ENCODE measurements at places on chromosomes 1 and 21.

GRCh38 chr1:24822887-24823286 is 77.6 kb downstream of the CLIC4 start:
- peak; percentile 14 for DNase-seq

- DNase-seq: peak; percentile 55
These were observed 259.1 kb upstream of the USP24 start for GRCh38 chr1:55474168-55474786.

DNA sequence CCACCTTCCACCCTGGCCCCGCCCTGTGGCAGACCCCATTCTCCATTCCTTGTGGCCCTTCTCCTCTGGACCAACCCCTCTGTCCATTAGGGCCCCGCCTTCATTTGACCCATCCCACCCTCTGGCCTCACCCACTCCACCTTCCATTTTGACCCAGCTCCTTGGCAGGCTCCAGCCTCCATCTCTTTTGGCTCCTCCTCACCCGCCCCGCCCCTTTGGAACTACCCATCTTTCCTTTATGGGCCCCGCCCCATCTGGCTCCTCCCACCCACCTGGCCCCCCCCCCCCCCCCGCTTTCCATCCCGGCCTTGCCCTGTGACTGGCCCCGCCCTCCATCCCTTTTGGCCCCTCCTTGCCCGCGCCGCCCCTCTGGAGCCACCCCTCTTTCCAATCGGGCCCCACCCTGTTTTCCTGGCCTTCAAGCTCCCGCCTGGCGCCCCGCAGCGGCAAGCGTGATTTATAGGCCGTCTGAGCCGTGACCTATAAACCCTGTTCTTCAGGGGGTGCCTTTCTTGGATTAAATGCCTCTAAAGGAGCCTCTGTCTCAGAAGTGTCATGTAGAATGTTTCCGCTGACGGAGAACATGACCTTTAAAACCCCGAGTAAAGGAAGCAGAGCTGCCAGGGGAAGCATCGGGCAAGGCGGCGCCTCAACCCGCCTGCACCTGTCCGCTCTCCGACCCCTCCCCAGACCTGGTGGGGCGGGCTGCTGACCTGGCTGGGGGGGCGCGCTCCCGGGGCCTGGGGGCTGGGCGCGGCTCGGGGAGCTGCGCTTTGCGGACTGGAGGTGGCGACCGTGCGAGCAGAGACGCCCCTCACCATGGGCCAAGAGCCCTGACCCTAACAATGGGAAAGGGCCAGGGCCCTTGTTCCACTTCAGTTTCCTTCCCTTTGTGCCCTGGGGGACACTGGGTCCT is 178.0 kb downstream of the CAMTA1 start:
- no peak for DNase-seq

- DNase-seq: no peak
These were observed 520 bp downstream of the TMEM201 start for GRCh38 chr1:9589144-9589718.

- peak; percentile 72 for DNase-seq
These were observed 1.2 kb downstream of the NIPAL3 start for GRCh38 chr1:24416666-24417391.

DNA sequence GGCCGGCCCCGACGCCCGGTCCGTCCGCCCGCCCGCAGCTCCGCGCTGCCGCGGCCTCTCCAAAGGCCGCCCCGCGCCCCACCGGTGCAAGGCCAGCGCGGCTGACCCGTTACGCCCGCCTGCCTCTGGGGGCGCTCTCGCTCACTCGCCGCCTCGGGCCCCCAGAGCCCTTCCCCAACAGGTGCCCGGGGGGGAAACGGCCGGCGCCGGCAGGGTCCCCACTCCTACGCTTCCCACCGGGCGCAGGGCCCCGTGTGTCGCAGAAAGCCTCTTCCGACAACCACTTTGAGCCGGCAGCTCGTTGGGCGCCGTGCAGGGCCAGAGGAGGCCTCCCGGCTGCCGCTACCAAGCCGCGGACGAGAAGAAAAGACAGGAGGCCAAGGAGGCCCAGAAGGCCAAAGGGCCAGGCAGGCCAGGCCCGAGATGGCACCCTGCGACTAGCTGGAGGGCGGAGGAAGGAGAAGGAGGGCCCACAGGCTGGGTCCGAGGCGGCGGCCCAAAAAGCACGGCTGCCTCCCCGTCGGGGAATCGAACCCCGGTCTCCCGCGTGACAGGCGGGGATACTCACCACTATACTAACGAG is 64.9 kb upstream of the FCGR2A start:
- DNase-seq: no peak

- peak; percentile 50 for DNase-seq
These were observed 39.1 kb upstream of the WASF2 start for GRCh38 chr1:27528818-27529703.

DNA sequence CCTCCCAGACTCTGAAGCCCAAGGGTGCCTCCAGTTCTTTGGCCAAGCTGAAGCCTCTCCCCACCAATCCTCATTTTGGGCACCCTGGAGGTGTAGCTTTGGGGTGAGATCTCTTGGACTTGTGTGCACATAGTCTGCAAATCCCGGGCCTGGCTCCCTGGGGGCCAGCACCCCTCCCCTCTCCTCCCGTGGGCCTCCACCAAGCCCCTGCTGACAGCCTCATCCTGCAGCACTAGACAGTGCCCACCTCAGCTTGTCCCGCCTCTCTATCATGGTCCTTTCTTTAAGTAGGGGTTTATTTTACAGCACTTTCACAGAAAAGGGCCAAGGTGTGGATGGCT is 3.2 kb downstream of the GJC2 start:
- DNase-seq: no peak

DNA sequence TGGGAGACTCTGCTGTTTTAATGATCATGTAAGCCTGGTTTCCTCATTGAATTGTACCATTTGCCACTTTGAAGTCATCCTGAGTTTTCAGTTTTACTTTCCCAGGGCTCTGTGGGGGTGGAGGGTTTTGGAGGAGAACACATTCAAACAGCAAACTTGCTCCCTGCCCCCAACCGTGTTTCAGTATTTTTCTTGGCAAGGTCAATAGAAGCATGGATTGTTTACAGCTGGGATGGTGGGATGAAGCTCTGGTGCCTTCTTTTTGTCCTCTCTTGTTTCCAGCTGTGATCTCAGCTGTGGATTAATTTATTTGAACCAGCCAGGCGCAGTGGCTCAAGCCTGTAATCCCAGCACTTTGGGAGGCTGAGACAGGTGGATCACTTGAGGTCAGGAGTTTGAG is 54.3 kb upstream of the SERBP1 start:
- DNase-seq: peak; percentile 20

GRCh38 chr1:15323351-15323988 is 76.4 kb downstream of the FHAD1 start:
- DNase-seq: peak; percentile 69

DNA sequence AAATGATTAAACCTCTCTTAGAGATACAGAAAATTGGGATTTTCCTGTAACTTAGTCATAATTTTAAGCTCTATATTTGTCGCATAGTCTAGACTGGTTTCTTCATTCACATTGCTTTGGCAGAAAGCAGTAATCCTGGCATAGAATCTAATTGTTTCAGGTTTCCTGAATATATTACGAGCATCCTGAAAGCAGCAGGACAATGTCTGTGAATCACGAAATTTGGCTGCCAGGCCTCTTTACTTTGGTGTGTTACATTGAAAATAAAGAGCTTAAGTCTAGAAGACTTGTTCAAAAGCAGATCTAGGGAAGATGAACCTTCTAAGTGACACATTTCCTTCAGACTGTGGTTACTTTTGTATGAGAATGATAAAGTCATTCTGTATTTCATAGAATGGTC is 72.2 kb downstream of the TDRD5 start:
- no peak for DNase-seq

DNA sequence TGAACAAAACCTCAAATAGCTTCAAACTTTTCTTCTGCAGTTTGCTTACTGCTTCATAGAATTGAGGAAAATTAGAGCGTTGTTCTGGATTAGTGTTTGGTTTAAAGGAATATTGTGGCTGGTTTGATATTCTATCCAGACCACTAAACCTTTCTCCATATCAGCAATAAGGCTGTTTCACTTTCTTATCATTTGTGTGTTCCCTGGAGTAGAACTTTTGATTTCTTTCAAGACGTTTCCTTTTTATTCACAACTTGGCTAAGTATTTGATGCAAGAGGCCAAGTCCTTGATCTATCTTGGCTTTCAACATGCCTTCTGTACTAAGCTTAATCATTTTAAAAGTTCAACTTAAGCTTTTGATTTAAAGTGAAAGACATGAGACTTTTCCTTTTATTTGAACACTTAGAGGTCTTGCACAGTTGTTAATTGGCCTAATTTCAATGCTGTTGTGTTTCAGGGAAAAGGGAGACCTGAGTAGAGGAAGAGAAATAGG is 359.1 kb downstream of the S1PR1 start:
- DNase-seq: no peak

GRCh38 chr1:112807117-112807516 is 92.0 kb upstream of the PPM1J start:
- DNase-seq: no peak

DNA sequence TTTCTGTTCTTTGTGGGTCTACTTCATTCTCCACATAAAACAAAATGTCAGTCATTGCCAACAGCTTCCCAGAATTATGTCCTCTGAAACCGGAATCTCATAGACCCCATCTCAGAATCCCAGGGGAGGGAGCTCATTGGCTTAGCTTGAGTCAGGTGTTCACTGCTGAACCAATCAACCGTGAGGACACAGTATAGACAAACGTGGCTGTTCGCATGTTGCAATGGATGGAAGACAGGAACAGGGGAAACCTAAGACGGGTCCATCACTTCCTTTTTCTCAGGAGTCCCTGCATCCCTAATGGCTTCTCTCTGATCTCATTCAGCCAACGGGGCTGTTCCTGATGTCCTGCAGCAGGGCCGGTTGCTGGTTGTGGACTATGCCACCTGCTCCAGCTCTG is 9.1 kb downstream of the CELA2A start:
- DNase-seq: no peak

- DNase-seq: no peak
These were observed 395.5 kb downstream of the SMYD3 start for GRCh38 chr1:246111570-246111969.

DNA sequence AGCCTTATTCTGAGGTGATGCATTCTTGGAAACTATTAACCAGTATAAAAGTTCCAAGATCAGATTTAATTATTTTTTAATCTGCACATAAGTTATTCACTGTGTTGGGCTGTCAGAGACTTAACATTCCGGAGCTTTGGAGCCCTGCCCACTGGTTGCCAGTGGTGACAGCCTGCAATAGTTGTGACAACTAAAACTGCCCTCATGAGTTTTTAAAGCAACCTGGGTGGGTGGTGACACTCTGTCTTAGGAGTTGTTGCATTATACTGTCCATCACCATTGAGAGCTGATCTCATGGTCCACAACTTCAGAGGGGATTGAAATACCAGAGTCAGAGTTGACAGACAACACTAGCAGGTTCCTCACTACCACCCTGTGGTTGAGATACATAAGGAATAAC is 653.9 kb upstream of the USP24 start:
- DNase-seq: no peak

DNA sequence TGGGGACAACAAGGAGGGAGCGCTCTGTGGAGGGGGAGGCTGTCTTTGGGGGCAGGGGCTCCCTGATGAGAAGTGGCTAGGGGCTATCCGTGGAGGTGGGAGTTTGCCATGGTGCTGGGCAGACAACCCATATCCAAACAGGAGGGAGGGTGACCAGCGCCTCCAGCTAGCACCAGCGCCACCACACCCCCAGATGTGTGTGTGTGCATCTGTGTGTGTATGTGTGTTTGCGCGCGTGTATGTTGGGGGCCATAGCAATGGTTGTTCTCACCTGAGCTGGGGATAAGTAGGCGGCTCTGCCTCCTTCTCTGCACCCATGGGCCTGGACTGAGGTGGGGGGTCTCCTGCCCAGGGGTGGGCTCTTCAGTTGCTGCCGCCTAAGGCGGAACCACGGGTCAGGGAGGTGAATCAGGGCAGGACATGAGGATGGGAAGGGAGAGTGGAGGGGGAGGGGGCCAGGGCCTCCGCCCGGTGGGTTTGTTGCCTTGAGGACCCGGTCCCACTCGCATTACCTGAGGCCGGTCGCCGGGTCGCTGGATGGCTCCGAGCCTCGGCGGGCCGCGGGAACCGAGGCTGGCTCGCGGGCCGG is 345 bp downstream of the HPCAL4 start:
- no peak for DNase-seq

- DNase-seq: no peak
These were observed 10.7 kb downstream of the DHRS3 start for GRCh38 chr1:12607263-12607662.

GRCh38 chr1:77438236-77438913 is 156.6 kb downstream of the AK5 start:
- peak; percentile 80 for DNase-seq

DNA sequence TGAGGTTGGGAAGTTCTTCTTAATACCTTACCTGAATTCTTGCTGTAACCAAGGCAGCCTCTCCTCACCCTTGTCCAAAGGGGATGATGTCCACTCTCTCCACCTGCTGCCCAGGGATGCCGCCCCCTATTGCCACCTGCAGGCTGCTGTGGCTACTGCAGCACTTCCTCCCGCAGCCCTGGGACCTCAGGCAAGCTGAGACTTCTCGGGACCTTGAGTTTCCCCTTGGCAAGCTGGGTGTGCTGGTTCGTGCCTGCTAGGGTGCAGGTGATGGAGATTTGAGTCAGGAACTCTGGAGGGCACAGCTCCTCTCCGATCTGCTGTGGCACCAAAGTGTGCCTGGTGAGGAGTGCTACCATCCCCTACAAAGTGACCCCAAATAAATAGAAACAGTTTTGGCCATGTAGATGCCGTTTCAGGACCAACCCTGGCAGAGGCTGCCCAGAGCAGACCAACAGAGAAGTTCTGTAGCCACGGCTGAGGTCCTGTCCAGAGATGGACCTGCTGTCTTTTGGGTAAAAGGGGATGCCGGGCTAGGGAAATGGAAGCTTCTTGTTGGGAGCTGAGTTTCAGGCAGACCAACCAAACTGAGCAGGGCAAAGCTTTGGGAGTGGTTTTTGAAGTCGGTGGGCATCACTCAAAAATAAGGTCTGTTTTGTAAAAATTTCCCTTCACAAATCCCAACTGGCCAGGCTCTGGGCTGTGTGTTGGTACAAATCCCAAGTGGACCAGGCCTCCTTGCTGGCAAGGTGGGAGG is 31.7 kb downstream of the RUNX3 start:
- no peak for DNase-seq

- DNase-seq: no peak
These were observed 142.5 kb downstream of the DAB1 start for GRCh38 chr1:57281324-57281723.

- DNase-seq: no peak
These were observed 649 bp downstream of the AHDC1 start for GRCh38 chr1:27603309-27603680.

DNA sequence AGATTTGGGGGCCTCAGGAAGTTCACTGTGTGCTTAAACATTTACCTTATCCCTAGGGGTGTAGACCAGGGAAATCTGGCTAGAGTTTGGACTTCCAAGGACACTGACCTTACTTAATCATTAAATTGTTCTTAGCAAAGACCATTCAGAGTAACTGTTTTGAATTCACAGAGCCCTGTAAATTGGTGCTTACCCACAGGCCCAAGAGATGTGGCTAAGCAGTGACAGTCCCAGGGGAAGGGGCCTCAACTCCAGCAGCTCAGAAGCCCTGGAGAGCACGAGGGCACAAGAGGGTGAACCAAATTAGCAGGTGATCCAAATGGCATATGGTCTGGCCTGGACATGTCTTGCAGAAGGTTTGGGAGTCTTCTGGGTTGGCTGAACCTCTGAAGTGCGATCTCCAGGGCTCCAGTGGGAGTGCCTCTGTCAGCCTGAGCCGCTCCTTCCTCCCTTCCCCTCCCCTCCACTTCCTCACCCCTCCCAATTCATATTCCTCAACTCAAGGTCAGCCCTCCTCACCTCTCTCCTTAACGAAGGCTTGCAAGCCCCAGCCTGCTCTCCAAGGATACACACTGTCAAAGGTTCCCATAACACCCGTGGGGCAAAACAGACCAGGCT is 4.3 kb downstream of the PAQR7 start:
- DNase-seq: no peak
